Lower leg skin (tissue), 4 donors: ENCODE measurements at places on chromosomes 7 and 10.

- peak; percentile 58 for DNase-seq
Measured at GRCh38 chr10:1629326-1630198, 107.8 kb downstream of the ADARB2 start.

- no peak for DNase-seq
Measured at GRCh38 chr10:60525716-60526585, 136.3 kb upstream of the ANK3 start.

- DNase-seq, result no peak
Measured at GRCh38 chr10:11521860-11522259, 89.6 kb downstream of the USP6NL start.

DNA sequence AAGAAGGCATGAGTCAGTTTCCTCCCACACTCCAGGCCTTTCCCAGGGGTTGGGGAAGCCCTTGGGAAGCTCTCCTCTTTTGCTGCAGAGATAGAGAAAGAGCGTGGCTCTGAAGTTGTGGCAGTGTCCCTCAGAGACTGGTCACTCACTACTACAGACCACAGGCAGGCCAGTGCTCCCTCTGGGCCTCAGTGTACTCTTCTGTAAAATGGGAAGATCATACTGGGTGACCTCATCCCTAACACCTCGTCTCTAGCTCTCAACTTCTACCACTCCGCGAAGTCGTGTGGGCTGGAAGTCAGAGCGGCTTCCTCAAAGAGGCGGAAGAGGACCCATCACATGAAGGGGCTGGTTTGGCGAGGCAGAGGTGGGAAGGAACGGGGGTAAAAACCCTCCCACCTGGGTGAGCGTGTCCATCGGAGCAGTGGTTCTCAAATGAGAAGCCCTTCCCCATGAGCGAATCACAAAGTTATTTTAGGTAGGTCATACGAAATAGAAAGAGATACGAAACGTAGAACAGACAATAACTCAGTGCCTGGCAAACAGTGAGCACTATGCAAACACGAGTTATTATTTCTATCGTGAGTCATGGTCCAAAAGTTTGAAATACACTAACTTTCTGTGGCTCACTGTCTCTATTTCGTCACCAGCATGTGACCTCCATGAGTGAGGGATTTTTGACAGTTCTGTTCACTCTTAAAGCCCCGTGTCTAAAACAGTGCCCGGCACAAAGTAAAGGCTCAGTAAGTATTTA, 32.7 kb downstream of the PRKAG2 start:
- no peak for DNase-seq

DNA sequence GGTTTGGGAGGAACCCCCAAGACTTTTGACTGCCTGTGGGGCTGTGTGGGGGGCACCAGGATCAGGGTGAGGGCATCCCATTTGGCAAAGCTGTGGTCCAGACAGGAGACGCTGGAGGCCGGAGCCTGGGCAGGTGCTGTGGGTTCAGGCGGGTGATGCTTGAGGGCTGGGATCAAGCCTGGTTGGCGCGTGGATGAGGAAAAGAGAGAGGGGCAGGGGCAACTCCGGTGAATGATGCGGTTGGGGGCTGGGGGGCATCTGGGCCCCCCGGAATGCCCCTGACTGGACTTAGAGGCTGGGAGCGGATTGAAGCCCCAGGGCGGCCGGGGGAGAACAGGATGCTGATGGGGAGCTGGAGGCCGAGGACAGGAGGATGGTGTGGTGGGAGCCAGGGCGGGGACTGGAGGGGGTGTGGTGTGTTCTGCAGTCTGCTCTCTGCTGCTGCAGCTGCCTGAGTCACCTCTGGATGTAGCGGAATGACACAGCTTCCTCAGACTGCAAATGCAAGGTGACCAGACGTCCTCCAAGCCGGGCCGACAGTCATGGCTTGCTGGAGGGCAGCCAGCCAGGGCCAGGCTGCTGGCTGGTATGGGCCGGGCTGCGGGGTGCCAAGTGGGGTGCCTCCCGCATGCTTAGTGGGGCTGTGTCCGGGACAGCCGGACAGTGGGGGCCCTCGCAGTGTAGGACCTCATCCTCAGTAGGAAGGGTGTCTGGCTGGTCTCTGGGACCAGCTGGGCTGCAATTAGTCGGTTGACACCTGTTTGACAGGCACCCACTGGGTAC, 3.2 kb downstream of the MAFK start:
- DNase-seq, result no peak

DNA sequence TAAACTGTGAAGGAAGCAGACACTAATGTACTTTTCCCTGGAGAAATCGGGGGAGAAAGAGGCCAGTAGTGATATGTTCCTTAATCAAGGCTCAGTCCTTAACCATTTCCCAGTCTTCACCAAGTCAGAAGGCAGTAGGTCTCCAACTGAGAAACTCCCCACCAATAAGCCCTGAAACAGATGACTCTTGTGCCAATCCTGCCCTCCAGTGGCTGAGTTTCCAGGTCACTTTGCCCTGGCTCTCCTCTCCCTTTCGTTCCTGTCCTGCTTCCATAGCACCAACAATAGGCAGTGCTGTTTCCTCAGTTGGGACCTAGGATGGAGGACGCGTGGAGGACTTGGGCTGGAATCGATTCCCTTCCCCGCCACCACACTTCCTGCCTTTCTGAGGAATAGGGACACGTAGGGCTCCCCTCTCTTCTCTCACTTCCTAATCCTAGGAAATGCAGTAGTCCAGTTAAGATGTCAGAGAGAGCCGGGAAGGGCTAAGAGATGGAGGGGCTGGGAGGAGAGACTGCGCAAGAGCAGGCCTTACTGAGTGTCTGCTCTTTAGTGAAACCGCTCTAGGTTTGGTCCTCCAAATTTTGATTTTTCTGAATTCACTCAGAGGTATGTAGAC, 23.4 kb downstream of the ATOH7 start:
- no peak for DNase-seq

- DNase-seq, result no peak
Measured at GRCh38 chr10:8181496-8182157, 127.1 kb downstream of the GATA3 start.

DNA sequence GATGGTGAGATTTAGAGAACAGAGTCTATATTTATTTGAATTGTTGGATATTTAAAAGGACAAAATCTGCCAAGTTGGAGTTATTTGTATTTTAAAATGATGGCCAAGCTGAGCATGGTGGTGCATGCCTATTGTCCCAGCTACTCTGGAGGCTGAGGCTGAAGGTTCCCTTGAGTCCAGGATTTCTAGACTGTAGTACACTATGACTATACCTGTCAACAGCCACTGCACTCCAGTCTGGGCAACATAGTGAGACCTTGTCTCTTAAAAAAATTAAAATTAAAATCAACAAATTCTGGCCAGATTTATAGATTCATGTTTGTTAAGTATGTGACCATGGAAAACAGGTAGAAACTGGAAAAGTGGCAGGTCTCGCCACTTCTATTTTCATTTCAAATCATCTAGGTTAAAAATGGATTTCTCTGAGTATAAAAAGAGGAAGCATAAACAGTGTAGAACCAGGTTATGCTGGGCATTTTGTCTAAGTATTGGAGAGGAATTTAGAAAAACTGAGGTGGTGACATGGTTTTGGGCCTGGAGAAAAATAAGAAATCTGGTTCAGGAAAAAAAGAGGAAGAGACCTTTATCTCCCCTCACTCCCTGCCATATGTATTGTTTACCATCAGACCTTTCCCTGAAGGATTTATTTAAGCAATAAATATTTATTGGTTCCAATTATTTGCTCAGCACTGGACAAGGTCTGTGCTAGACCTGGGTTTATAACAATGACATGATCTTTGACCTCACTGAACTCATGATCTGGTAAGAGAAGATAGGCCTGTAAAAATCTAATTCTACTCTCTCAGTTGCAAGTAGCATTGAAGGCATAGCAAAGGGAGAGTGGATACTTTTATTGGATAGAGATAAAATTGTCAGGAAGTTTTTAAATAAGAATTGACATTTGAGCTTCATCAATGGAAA, 134.2 kb downstream of the TSPAN12 start:
- no peak for DNase-seq

GRCh38 chr7:41705109-41705901, 2.4 kb upstream of the INHBA start:
- peak; percentile 66 for DNase-seq

DNA sequence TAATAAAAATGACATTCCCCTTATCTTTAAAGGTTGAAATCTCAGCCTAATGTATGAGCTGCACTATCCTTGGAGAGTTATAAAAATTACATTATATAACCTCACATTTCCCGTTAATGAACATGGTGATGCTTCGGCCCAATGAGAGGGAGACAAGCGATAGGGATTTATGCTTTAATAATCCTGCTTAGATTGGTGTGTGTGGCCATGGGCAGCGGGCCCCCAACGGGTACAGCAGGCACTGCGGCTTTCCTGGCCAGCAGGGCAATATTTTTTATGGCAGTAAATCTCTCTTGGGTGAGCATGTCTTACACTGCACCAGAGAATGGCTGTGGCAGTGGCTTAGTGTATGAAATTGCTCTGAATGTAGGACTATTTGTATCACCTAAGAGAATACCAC, 246.3 kb downstream of the GFRA1 start:
- DNase-seq, result no peak

DNA sequence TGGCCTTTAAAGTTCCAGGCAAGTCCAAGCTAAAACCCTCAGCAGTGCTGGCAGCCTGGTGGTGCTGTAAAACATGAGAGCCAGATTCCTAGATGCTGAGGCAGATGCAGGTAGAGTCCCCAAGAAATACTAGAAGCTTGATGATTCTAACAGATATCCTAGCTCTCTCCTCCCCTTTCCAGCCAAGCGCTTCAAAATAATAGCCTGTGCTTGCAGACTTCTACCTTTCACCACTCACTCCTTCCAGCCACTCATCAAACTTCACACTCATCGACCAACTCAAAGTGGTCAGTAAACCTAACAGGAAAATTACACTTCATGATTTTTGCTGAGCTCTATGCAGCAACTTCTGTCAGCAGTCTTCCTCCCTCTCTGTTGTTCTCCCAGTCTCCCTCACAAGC, 50.2 kb downstream of the LMBR1 start:
- no peak for DNase-seq
